ENCODE measurements at places on chromosomes 6 and 20. TPM values are rescaled to one million over a fixed set of nuclear protein-coding genes. Genes with fewer than 3 reads are reported as not detected.

VIP gene
- total RNA-seq = 0.39 TPM

DNA sequence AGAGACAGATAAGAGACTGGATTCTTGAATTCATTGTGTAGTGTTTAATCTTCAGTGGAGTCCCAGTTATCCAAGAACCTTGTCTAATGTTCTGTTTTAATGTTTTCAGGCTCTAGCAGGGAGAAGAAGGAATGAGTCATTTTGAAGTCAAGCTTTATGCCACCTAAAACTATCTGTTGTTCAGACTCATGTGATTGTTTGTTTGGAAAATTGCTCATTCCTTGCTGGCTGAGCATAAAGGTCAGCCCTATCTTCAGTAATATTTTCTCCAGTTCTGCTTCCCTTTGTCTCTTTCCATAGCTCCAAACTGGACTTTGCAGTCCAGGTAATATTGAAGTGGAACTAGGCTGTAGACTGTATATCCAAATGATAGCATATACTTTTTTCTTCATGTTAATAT lies 34.2 kb downstream of the CLVS2 start:
- DNase-seq = no peak

MRAP2 gene
- total RNA-seq = 4.6 TPM

- no peak for DNase-seq
Measured at GRCh38 chr6:93859971-93860370, 440.6 kb upstream of the EPHA7 start.

DNA sequence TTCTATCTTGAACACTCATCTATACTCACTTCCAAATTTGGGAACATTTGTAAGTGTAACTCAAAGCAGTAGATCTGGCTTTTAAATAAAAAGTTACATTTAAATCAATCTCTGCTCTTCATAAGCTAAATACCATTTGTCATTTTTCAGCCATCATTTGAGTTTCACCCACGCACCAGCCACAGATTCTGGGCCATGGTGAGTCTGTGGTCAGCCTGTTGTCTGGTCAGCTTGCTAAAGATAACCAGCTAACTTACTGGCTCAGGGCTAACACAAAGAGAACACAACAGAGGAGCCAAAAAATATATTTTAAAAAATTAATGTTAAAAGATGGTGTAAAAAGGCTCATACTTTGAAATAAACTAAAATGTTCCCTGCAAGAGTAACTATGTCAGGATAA lies 181.3 kb downstream of the KIF6 start:
- DNase-seq = no peak

DNA sequence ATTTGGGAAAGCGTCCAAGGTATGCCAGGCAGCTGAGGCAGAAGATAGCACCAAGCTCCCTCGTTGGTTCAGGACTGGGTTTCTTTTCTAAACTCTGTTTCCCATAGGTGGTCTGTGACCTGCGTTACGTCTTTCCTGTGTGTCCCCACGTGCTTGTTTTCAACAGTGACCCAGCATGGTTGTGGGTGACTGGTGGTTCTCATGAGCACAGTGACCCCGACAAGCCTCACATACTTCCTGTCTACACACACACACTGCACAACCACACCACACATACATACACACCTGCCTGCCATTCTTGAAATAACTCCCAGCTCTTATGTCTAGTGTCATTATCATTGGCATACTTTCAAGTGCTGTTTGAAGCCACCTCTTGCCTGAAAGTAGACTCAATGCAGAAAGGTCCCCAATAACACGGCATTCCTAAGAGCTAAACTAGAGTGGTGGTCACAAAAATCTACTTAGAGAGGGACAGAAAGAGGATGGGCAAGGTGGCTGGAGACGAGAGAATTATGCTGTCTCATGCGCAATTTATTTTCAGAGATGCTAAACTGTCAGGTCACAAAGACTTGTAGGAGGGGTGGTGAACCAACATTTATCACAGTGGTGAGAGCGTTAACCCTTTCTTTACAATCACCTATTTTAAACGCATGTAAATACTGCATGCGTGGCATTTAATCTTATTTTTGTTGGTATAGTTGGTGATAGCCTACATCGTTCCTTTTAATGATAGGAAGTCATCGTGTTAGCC lies 66.7 kb downstream of the GCNT2 start:
- DNase-seq = peak; percentile 68

DNA sequence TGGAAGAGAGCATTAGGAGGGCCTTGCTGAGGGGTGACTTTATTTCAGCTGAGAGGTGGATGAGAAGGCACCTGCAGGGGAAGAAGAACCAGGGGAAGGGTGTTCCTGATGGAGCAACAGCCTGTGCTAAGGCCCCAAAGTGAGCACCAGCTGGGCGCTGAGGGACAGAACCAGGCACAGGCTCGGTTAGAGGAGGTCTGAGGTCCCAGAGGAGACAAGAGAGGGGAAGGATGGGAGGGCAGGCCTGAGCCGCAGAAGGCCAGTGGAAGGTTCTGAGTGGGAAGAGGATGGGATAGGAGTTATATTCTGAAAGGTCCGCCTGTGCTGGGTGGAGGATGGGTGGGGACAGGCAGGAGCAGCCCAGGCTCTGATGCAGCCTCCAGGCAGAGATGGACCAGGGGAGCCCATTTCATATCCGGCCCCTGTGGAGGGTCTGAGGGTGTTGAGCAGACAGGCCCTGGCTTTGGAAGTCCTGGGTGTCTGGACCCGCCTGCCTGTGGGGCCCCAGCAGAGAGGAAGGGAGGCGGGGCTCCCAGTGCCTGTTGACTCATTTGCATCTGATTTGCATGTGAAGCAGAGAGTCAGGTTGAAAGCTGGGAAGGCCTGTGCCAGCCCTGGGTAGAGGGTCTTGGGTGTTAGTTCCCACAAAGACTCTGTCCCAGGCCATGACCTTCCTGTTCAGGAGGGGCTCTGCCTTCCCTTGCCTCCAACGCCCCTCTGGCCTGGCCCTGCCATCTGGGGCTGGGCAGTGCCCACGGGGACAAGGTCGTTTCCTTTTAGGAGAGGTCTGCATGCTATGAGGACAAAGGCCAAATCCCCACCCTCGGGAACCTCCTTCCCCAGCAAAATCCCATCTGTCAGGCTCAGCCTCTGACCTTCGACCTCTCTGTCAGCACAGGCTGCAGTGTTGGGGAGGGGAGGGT lies 10.6 kb upstream of the FAM110A start:
- no peak for DNase-seq

ORC3 gene
- 10.1 TPM for total RNA-seq

GRCh38 chr20:58651559-58651945 lies 469 bp downstream of the STX16 start:
- no peak for DNase-seq

RAMACL gene
- 3.4 TPM for total RNA-seq

DNA sequence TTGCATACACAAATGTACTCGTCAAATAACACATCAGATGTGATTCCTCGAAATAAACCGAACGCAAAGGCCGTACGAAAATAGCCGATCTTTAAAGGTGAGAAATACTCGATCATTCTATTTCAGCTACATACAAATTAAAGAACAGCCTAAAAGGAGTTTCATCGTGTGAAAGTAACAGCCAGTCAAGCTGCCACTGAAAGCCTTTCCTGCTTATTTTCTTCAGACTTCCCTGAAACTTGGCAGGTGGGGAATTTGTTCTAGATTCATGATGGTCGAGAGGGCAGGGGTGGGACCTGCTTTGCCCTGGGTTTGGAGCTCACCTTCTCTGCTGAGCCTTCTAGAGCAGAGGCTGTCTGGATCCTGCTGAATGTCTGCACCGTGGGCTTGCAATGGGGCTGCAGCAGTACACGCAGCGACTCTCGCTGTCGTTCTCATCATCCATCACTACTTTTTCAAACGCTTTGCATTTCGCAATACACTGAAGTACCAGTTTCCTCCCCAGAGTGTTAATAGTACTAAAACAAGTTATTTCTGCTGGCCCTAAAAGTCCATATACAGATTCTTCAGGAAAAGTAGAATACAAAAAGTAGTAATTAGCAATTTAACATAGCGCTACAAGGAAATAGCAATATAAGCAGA lies 16.2 kb downstream of the FOXC1 start:
- DNase-seq = no peak

GRCh38 chr6:7269816-7270215 lies 43.2 kb downstream of the SSR1 start:
- no peak for DNase-seq

- DNase-seq = no peak
Measured at GRCh38 chr20:38246357-38247165, 14.0 kb downstream of the KIAA1755 start.

DNA sequence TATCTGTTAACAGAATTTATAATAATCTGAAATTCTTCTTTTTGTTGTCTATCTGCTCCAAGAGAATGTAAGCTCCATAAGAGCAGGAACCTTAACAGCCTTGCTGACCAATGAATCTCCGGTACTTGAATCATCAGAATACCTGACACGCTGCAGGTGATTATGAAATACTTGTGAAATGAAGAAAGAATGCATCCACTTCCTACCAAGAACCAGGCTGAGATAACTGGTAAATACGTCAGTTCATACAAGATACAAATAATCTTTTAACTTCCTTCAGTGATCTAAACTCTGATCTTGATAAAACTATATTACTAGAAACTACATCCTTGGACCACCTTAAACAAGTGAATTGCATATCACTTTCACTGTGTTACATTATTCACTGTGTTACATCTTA lies 116.2 kb downstream of the MAP3K5 start:
- no peak for DNase-seq

GRCh38 chr6:41298785-41299502 lies 12.5 kb upstream of the TREM1 start:
- no peak for DNase-seq

BRD2 gene
- 39.4 TPM for total RNA-seq

DNA sequence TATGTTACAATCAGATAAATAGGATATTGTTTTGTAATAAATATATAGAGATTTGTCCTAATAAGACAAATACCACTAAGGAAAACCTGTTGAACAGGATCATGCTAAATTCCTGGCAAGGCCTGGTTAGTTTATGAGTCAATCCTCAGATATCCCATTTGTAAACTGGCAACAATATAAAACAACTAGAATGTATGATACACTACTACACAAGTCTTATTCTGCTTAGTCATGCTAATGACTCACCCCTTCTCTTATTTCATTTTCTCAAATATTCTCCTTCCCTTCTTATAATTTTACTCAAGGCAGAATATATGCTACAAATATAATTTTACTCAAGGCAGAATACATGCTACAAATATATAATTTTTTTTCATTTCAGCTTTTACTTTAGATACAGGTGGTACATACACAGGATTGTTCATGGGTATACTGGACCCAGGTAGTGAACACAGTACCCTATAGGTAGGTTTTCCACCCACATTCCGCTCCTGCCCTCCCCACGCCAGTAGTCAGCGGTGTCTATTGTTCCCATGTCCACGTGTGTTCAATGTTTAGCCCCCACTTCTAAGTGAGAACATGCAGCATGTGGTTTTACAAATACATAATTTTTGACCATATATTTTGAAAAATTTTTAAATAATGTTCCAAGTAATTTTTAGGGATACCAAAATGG lies 6.3 kb downstream of the OSER1 start:
- DNase-seq = no peak

GRCh38 chr20:47427746-47428145 lies 71.2 kb upstream of the ZMYND8 start:
- no peak for DNase-seq

CFAP61 gene
- not detected for total RNA-seq

- DNase-seq = peak; percentile 50
Measured at GRCh38 chr6:91081452-91082067, 494.7 kb upstream of the MAP3K7 start.

NKAPL gene
- total RNA-seq = under 0.01 TPM

DNA sequence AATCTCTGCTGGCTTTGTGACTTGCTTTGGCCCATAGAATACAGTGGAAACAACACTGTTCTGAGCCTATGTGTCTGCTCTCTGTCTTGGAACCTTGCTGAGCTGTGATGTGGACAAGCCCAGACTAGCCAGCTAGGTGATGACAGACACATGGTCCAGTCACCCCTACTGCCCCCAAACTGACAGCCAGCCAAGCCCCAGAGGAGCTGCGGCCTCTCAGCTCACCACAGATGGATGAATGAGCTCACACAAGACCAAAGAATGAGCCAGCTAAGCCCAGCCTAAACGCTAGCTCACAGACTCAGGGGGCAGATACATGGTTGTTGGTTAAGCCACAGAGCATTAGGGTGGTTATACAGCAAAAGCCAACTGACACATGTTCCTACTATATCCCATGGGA lies 4.1 kb downstream of the AARS2 start:
- DNase-seq = peak; percentile 19

DNA sequence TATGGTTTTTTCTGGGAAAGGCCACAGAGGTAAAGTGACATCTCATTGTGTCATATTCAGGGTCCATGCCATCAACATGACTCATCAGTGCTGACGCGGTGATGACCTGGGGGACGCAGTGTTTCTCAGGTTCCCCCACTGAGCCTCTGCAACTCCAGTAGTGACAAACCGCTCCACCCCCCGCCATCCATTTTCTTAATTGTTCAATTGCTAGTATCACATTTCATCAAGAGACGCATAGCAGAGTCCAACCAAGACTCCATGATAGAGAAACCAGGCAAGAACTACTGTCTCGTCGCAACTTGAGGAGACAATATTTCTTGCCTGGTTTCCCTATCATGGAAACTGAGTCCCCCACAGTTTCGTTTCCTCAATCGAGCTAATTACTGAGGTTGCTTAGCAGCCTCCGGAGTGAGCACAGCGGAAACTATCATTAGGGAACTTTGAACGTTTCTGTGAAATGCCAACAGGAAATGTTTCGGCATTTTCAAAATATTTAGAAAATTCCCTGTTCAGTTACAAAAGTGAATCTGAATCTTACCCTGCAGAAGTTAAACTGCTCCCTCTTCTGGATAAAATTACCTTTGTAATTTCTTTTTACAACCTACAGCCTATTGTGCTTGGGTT lies 12.2 kb upstream of the SERPINB1 start:
- peak; percentile 86 for DNase-seq

DNA sequence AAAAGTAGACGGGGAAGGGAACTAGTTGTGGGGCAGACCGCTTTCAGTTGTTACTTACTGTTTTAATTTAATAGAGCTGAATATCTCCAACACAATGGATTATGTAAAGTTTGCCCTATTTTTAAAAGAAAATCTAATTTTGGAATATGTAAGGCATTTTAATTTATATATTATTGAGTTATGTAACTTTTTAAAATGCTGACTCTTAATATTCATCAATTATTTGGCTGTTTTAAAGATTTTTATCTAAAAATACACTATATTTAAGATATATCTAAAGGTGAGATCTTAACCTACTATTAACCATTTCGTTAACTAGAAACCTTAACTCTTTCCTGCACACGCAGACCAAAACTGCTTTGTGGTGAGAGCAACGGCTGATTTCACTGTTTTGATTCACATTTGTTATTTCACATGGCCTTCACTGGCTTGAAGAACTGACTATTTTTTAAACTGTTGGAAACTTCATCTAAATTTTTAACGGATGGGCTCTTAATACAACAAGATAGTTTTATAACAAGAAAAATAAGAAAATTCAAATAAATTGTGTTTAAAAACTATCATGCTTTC lies 87.9 kb downstream of the HUS1B start:
- DNase-seq = no peak
